ENCODE measurements at places on chromosomes 3 and 15. TPM values are rescaled to one million over a fixed set of nuclear protein-coding genes. Genes with fewer than 3 reads are reported as not detected.

GRCh38 chr3:179069762-179070390, 1.7 kb downstream of the ZMAT3 start:
- no peaks in the 10 kb centered on the region for H3K4me1 ChIP-seq
- no peak overlapping the region for H3K4me3 ChIP-seq
- peaks cover 8% of the 10 kb centered on the region for H3K36me3 ChIP-seq
- no peak overlapping the region for H3K27ac ChIP-seq

The MAGI1 gene
- total RNA-seq, result 68.8 TPM

DNA sequence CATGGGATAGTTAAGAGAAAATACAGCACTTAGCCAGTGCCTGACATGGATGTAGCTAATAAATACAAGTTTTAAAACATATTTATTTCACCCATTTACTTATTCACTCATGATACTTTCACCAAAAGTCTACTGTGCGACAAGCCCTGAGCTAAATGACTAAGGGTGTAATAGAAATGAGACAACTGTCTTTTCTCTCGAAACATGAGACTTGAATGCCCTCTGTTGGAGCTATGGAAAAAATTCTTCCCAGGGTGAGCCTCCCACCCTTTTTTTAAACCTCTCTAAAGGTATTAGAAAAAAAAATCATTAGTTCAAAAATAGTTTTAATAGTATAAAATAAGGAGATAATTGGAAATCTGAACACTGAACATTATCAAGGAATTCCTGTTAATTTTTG, 24.3 kb upstream of the RPL14 start:
- H3K36me3 ChIP-seq, result no peaks in the 10 kb centered on the region
- H3K4me1 ChIP-seq, result no peaks in the 10 kb centered on the region
- no peak for DNase-seq
- H3K27ac ChIP-seq, result no peak overlapping the region

The ARIH1 gene
- total RNA-seq, result 23.3 TPM

The GHRL gene
- 0.08 TPM for total RNA-seq

The ECE2 gene
- total RNA-seq, result not detected

The BUB1B gene
- total RNA-seq, result 0.08 TPM

DNA sequence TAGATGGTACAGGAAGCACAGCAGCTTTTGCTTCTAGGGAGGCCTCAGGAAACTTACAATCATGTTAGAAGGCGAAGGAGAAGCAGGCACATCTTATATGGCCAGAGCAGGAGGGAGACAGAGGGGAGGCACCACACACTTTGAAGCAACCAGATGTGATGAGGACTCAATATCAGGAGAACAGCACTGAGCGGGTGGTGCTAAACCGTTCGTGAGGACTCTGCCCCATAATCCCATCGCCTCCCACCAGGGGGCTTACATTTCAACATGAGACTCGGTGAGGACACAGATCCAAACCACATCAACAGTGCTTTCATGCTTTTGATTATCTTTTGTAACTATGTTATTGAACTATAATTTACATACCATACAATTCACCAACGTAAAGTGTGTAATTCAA, 7.6 kb upstream of the TMEM44 start:
- no peak for DNase-seq
- H3K27me3 ChIP-seq, result no peaks in the 10 kb centered on the region
- H3K4me1 ChIP-seq, result no peaks in the 10 kb centered on the region

DNA sequence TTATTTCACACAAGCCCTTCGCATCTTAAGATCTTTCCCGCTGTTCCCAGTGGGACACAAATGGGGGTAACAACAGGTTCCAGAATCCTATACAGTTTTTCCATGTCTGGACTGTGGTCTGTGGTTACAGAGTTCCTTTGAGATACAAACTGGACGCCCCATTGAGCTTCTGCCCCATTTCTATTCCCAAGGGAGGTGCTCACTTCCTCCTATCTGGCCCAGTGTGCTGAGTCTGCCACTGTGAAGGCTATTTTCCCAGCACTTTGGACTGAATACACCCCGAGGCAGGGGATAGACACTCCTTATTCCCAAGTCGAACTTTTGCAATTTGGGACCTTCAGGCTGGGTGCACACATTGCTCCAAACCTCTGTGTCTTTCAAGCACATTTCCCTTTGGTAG, 44.0 kb downstream of the MESD start:
- H3K4me1 ChIP-seq, result no peaks in the 10 kb centered on the region
- H3K36me3 ChIP-seq, result peaks cover 5% of the 10 kb centered on the region
- no peak overlapping the region for H3K27ac ChIP-seq

The LINGO1 gene
- 0.50 TPM for total RNA-seq
